Kidney (tissue), 22 donors: ENCODE measurements at places on chromosomes 7 and 10.

DNA sequence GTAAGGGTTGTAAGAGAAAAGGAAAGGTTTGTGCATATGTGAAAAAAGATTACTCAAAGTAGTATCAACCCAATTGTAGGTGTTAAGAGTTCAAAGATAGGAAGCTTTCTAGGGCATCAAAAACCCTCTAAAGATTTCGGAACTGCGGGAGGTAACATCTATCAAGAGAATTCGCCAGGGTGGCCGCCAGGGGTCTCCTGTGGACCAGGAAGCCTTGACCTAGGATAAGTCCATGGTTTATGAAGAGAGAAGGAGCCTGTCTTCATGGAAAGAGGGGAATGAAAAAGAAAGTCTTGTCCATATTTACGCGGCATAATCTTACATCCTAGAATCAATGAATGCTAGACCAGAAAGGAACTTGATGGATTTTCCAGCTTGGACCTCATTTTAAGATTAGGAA, 140.7 kb upstream of the CALCR start:
- peak; percentile 61 for DNase-seq

DNA sequence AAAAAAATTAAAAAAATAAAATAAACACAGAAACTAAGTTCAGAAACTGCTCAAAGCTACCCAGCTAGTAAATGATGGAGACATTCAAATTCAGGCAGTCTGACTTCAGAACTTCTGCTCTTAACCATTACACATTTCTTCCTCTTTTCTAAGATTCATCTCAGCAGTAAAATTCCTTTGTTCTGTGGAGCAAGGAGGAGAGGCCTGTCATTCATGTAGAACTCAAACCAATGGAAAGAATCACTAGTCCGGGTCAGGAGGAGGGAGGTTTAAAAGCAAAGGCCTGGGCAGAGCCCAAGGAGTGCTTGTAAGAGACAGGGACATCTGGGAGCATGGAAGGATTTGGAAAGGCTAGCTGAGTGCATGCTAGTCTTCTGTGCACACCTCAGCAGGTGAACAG, 37.9 kb upstream of the DNAJB12 start:
- DNase-seq, result no peak

- no peak for DNase-seq
Observed at GRCh38 chr10:23056186-23056579, 39.2 kb upstream of the MSRB2 start.

DNA sequence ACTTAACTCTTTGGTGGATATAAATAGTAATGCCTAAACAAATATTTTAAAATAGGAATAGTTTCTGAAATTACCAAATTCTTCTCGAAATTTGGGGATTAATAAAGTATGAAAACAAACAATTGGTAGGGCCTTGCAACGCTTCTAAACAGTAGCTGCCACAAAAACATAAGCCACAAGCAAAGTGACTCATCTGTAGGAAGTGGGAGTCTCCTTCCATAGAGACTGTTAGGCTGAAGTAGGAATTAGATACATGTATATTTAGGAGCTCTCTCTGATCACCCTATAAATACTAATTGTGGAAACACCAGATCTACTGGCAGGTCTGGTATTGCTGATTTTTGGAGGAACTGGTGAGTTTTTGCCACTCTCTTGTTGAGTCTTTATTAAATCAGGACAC, 5.7 kb upstream of the LMOD2 start:
- DNase-seq, result no peak

DNA sequence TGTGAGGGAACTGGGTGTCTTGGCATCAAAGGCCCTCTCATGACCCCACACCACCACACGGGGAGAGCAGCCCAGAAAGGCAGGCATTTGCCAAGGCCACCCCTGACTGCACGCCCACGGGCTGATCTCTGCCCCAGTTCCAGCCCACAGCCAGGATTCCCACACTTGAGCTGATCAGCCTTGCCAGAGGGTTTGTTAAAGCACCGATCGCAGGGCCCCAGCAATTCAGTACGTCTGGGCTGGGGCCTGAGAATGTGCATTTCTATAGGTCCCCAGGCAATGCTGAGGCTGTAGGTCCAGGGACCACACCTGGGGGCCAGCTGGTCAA, 103.9 kb downstream of the TNS3 start:
- no peak for DNase-seq
